ENCODE measurements at places on chromosomes 1 and 21.

DNA sequence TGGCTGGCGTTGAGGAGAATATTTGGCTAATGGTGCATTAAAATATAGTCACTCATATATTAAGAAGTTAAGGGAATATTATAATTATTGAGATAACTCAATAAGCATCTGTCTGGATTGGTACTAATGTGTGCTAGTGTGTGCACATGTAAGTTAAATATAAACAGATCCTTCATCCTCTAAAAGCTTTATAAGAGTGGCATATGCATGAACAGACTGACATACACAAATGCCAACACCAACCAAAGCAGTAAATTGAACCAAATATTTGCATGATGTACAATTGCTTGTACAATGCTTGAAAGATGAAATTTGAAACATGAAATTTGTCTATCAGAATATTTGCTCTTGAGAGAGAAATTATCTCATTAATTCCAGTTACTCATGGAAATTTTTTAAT lies 344.9 kb downstream of the ADGRL2 start:
- no peak for DNase-seq

GRCh38 chr1:21206117-21206516 lies 29.4 kb upstream of the EIF4G3 start:
- DNase-seq, result peak; percentile 34

DNA sequence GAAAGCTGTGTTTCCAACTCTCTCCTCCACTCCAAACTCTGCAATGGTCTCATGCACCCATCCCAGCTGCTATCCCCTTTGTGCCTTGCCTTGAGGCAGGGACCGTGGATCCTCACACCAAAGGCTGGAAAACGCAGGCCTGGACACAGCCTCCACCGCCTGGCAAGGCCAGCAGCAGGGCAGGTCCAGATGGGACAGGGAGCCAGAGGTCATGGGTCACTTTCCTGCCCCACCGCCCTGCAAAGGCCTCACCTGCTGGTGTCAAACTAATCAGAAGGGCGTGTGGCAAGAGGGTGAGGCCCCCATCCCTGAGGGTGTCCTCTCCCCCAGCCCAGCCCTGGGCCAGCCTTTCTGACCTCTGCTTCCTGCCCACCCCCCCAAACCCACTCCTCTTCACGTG lies 106.3 kb downstream of the PAX7 start:
- DNase-seq, result no peak

DNA sequence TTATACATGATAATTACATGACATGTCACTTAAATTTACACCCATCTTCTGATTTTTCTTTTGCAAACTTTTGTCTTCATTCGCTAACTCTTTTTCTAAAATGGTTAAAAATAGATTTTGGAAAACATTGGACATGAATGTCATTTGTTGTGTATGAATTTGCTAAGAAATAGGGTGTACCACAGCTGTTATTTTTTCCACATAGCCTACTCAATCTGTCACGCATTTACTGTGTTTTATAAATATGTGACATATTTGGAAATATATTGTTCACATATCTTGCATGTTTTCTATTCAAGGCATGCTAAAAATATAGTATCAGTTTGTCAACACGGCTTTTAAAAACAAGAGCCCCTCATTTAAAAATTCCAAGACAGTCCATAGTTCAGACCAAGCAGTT lies 47.9 kb upstream of the TARBP1 start:
- no peak for DNase-seq

GRCh38 chr1:162678439-162678838 lies 46.2 kb downstream of the DDR2 start:
- DNase-seq, result peak; percentile 63

- peak; percentile 15 for DNase-seq
These were observed 98.3 kb downstream of the COQ8A start for GRCh38 chr1:227038401-227038800.

DNA sequence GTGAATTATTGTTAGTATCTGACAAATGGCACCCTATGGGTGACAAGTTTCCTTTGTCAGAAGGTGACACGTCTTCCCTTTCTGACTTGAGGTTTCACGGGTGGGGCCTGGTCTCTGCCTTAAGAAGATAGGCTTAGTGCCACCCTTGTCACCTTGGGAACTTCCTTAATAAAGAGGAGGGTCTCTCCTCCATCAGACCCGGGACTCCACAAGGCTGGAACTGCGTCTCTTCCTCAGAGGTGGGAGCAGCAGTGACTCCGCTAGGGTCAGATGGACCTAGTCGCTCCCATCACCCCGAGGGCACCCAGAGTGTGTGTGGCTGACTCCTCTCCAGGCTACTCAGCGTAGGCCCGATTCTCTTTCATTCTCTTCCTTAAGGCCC lies 774 bp upstream of the WDTC1 start:
- no peak for DNase-seq

DNA sequence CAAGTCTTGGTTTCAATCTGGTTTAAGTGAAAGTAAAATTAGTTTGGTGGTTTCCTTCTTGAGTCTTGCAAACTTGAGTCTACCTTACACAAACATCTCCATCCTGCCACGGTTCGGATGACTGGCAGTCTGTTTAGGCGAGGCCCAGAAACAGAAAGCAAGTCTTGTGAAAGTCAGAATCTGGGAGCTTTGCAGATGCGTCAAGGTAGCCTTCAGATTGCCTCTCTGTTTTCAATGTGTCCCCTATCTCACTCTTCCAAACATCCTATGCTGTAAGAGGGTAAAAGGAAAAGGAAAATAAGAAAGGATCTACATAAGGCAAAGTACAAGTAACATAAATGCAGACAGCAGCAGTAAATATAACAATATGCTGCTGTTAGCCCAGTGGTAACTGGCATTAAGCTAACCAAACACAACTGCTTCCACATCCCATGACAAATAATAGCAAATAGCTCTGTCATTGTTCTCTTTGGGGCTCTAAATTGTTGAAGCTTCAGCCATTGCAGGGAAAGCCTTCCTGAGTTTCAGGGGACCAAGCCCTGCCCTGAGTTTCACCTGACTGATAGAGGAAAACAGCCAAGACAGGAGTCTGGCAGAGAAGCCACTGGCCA lies 26.2 kb upstream of the C1orf105 start:
- DNase-seq, result peak; percentile 40

DNA sequence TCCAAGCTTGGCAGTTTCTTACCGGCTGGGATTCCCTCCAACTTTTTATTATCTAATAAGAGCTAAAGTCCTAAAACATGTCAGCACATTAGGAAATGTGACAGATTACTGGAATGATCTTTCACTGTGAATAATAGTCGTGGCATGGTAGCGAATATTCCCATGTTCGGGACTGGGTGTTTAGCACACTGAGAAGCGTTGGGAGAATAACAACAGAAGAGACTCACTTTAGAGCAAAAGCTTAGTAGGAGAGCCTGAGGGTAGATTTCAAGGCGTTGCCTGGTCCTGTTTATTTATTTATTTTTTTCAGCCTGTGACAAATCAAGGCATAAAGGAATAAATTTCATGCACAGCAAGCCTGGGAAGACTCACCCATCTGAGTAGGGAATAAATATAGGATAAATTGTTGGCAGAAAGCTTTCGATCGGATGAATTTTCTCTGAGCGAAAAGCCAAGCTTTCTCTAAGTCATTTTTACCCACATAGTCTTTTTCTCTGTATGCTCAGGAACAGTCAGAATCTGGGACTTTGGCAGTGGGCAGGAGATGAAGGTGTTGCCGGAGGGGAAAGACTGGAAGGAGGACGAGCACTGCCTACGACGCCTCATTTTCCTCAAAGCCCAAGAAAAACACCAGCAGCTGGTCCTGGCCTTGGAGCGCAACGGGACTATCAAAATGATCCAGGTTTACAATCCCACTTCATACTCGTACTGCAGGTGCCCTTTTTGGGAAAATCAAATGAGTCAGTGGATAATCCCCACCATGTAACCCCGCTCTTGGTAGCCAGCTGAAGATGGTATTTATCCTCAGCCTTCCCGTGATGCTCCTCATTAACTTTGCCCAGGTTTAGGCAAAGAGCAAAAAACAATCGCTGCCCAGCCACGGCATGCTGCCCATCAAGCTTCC lies 97.2 kb downstream of the WDR64 start:
- DNase-seq, result peak; percentile 30

- no peak for DNase-seq
These were observed 9.8 kb upstream of the LUZP1 start for GRCh38 chr1:23178414-23178813.

DNA sequence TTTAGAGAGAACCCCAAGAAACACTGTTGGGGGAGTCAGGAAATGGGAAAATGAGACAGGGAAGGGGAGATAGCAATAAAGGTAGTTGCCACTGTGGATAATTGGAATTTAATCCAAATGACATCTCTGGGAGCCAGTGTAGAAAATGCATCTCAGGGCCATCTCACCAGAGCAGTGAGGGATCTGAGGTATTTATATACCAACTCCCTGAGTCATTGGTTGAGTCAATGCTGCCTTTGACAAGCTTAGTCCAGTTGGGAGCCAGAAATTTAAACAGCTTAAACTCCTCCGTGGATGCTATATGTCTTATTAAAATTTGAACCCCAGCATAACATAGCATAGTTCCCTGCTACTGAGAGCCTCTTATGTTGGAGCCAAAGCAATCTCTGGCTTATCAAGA lies 140.3 kb downstream of the SLC30A10 start:
- DNase-seq, result peak; percentile 61

DNA sequence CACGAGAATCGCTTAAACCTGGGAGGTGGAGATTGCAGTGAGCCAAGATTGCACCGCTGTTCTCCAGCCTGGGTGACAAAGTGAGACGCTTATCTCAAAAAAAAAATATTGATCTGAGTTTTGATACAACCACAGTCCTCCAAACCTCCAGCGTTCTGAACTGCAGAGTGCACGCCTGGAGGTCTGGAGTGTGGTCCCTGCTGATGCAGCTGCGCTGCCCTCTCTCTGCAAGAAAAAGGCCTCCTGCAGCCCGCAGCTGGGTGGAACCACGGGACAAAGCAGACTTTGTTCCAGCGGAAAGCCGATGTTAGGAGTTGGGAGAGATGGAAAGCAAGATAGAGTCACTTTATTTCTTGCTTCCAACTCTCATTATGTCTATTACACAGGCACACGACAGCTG lies 144.9 kb upstream of the SOD1 start:
- no peak for DNase-seq

DNA sequence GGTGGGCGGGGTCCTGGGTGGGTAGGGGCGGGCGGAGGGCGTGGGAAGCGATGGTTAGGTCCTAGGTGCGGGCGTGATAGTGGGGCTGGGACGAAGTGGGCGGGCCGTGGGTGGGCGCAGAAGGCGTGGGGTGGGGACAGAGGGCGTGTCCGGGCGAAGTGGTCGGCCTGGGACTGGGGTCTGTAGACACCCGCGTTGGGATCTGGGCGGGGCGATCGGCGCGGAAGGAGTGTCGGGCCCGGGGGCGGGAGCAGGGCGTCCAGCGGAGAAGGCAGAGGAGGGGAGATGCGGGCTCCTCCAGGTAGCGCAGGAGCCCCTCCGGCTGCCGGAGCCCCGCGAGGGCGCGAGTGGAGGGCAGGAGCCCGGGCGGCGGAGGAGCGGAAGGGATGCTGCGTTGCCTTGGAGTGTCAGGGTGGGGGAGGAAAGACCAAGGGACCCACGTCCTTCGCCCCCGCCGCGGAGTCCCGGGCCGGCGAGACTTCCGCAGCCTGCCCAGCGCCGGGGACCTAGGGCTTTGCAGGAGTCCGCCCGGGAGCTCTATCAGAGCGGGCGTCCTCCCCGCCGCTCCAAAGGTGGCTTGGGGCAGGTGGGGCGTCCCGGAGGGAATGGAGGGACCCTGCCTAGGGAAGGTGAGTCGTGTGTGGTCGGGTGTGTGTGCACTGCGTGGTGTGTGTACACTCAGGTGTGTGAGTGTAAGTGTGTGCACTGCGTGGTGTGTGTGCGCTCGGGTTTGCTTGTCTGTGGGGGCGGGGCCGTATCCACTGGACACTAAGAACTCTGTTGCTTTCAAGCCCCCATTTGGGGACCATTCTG lies 27.0 kb upstream of the PRSS38 start:
- DNase-seq, result no peak

GRCh38 chr1:93427656-93428055 lies 20.3 kb upstream of the FNBP1L start:
- DNase-seq, result no peak

DNA sequence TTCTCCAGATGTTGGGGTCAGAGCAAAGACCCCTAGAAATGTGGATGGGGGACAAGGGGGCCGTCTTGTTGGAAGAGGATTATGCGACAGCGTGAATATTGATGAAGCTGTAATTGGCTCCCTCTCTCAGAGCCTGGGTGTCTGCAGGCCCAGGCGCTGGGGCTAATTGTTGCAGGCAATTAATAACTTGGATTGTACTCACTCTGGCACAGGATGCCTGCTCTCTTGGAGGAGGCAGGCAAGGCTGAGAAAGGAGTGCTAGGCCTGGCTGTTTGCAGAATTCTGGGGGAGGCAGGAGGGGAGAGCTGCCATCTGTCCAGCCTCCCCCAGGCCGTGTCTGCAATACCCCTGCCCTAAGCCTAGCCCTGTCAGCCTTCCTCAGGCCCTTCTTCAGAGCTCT lies 4.1 kb upstream of the DISP3 start:
- no peak for DNase-seq

DNA sequence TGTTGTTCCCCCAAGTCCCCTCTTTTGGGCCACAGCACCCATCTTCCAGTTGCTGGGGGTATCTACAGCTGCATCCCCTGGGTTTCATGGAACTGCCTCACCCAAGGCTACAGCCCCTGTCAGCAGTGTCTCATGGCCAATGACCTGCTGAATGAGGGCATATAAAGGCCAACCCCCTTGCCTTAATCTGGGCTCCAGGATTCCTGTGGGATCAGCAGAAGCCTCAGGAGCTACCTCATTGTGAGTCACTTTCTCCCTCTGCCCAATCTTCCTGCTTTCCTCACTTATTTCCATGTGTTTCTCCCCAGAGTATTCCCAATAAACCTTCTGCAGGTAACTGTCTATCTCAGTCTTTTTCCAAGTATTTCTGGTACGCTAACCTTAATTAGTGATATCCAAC lies 37.3 kb upstream of the SYT14 start:
- peak; percentile 88 for DNase-seq
